ENCODE measurements at places on chromosomes 13 and 19.

- no peak for DNase-seq
Measured at GRCh38 chr19:13506471-13506820, at the start of gene CACNA1A. CACNA1A (minus strand) TSS chr19:13506479; CDS start chr19:13506224, 255 bp downstream.

DNA sequence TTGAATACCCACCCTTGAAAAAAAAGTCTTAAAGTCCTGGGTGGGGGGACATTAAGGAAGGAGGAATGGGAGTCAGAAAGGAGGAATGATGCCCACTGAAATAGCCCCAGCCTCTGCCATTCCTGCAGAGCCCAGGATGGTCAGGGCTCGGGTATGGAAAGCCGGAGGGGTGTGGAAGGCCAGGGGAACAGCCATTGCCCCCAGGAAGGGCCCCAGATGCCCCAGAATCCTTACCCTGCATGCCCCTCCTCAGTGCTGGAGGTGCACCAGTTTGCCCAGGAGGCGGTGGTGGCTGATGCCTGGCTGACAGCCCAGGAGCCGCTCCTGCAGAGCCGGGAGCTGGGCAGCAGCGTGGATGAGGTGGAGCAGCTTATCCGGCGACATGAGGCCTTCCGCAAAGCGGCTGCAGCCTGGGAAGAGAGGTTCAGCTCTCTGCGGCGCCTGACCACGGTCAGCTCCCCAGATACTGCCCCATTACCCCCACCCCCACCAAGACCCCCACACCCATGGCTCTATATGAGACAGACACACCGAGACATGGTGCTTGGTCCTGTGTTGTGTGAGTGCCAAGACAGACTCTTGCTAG, 10.7 kb upstream of the SHKBP1 start:
- DNase-seq: no peak

GRCh38 chr13:32039056-32039455, 7.5 kb downstream of the FRY start:
- DNase-seq: no peak

GRCh38 chr19:13284929-13285928, 135.0 kb downstream of the IER2 start:
- DNase-seq: no peak

- no peak for DNase-seq
Measured at GRCh38 chr13:49627831-49628652, at the start of gene ARL11. ARL11 (plus strand) TSS chr13:49628507; CDS start chr13:49630448, 1,941 bp downstream.

All from stimulated activated CD8-positive, alpha-beta memory T cell treated with anti-CD3 and anti-CD28 coated beads, Interleukin-15, amount 100 ng/mL, for 4 hours (primary cell).